ENCODE measurements at places on chromosomes 6 and 20. TPM values are rescaled to one million over a fixed set of nuclear protein-coding genes. Genes with fewer than 3 reads are reported as not detected.

PLA2G7 gene
- 0.84 TPM for total RNA-seq

NR2E1 gene
- total RNA-seq, result not detected

MBOAT1 gene
- total RNA-seq, result 5.0 TPM

- no peak overlapping the region for H3K27ac ChIP-seq
- H3K36me3 ChIP-seq, result no peaks in the 10 kb centered on the region
- DNase-seq, result no peak
- H3K4me3 ChIP-seq, result no peak overlapping the region
- H3K27me3 ChIP-seq, result no peaks in the 10 kb centered on the region
- peaks cover 1% of the 10 kb centered on the region for H3K4me1 ChIP-seq
Measured at GRCh38 chr6:51854876-51855275, 232.5 kb downstream of the PKHD1 start.

- no peak overlapping the region for H3K4me3 ChIP-seq
- no peak overlapping the region for H3K27ac ChIP-seq
- peaks cover 29% of the 10 kb centered on the region for H3K36me3 ChIP-seq
Measured at GRCh38 chr20:25676164-25676809, 20.4 kb downstream of the ZNF337 start.

- no peak overlapping the region for H3K27ac ChIP-seq
- H3K27me3 ChIP-seq, result no peaks in the 10 kb centered on the region
- no peaks in the 10 kb centered on the region for H3K4me1 ChIP-seq
- no peak overlapping the region for H3K4me3 ChIP-seq
Measured at GRCh38 chr6:158475344-158476302, 84.3 kb upstream of the TMEM181 start.

DNA sequence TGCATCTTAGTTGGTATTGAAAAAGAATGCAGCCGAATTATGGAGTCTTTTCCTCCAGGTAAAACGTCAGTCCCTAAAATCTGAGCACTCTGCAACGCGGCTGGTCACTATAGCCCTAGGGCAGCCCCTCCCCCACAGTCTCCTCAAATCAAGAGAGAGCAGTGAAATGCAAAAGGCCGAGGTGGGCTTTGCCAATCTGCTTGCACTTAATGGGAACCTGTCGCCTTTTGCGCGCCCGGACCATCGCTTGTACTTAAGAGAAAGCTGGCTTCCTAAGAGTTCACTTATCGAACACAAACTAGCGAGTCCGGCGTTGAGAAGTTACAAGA lies 447 bp downstream of the MCM3 start:
- H3K36me3 ChIP-seq, result peaks cover 3% of the 10 kb centered on the region
- no peaks in the 10 kb centered on the region for H3K27me3 ChIP-seq
- peaks cover 6% of the 10 kb centered on the region for H3K4me1 ChIP-seq
- DNase-seq, result no peak

- H3K4me3 ChIP-seq, result no peak overlapping the region
- DNase-seq, result no peak
- no peaks in the 10 kb centered on the region for H3K27me3 ChIP-seq
- no peak overlapping the region for H3K27ac ChIP-seq
- H3K4me1 ChIP-seq, result no peaks in the 10 kb centered on the region
Measured at GRCh38 chr20:43972692-43973091, 58.0 kb downstream of the TOX2 start.

DNA sequence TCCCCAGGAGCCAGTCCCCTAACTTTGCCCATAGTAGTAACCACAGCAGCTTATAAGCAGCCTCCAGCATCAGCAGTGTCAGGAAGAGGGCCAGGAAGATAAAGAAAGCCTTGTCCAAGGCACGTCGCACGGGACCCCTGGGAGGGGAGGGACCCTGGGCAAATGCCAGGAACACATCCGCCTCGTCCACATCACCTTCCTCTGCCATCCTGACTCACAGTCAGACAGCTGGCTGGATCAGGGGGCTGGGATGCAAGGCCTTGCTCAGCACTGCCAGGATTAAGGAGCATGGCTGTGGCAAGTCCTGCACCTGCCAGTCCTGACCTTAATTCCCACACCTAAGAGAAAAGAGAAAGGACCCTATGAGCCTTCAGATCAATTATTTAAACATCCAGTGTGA lies 11.5 kb upstream of the ZBTB22 start:
- no peaks in the 10 kb centered on the region for H3K36me3 ChIP-seq
- H3K27me3 ChIP-seq, result no peaks in the 10 kb centered on the region
- H3K4me3 ChIP-seq, result no peak overlapping the region
- no peak overlapping the region for H3K27ac ChIP-seq
- DNase-seq, result no peak

- H3K36me3 ChIP-seq, result no peaks in the 10 kb centered on the region
- DNase-seq, result no peak
- H3K27ac ChIP-seq, result peak overlapping the region; percentile 32
- H3K27me3 ChIP-seq, result no peaks in the 10 kb centered on the region
- no peak overlapping the region for H3K4me3 ChIP-seq
Measured at GRCh38 chr6:12371641-12372146, 81.5 kb downstream of the EDN1 start.

Data from liver (tissue), 10 donors.